PC-3 (cell line): ENCODE measurements at places on chromosomes 11 and 22. TPM values are rescaled to one million over a fixed set of nuclear protein-coding genes. Genes with fewer than 3 reads are reported as not detected.

GRCh38 chr11:120392793-120393192 is 56.6 kb downstream of the ARHGEF12 start:
- H3K36me3 ChIP-seq = no peaks in the 10 kb centered on the region
- H3K4me1 ChIP-seq = peaks cover 32% of the 10 kb centered on the region
- H3K4me3 ChIP-seq = no peak overlapping the region
- DNase-seq = peak; percentile 30
- no peak overlapping the region for H3K27ac ChIP-seq

DNA sequence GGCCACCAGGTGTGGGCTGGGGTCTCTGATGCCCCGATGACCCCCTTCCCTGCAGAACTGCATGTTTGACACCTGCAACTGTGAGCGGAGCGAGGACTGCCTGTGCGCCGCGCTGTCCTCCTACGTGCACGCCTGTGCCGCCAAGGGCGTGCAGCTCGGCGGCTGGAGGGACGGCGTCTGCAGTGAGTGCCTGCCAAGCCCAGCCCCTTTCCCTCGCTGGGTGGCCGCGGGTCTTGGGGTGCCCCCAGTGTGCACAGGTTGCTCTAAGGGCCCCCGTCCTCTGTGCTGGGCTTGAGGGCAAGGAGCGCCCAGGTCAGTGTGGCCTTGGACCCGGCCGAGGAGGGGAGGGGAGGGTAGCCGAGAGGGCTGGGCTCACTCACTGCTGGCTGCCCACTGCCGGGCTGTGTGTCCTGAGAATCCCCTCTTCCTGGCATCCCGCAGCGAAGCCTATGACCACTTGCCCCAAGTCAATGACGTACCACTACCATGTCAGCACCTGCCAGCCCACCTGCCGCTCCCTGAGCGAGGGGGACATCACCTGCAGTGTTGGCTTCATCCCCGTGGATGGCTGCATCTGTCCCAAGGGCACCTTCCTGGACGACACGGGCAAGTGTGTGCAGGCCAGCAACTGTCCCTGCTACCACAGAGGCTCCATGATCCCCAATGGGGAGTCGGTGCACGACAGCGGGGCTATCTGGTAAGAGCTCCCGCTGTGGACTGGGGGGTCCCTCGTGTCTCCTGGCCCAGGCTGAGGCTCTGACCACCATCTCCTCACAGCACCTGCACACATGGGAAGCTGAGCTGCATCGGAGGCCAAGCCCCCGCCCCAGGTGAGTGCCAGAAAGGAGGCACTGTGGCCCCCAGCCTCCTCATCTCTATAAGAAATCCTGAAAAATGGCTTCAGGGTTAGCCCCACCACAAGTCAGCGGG is 17.0 kb downstream of the MUC5AC start:
- no peaks in the 10 kb centered on the region for H3K4me1 ChIP-seq
- no peak overlapping the region for H3K27ac ChIP-seq
- H3K27me3 ChIP-seq = no peaks in the 10 kb centered on the region
- DNase-seq = no peak
- no peaks in the 10 kb centered on the region for H3K36me3 ChIP-seq

DNA sequence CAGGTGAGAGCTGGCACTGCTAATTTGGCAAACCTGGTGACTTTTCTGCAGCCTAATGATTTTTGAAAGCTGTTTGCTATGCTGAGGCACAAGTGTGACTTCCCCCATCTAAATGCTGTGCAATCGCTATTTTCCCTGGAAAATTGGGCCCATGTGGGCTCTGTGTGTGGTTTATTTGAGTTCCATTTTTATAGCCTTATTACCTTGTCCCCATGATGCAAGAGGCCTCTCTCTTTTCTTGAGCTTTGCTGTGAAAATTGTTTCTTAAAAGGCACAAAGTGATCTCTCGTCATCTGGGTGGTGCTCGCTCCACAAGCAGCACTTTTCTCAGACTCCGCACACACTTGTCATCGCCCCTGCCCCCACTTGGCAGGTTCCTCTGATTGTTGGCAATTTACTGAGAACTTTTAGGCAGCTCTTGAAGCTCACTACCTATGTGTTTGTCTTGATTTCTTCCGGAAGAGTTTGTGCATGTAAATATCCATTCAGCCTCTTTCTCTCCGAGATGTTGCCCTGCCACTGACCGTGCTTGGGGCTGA is 24.9 kb downstream of the BMAL1 start:
- no peaks in the 10 kb centered on the region for H3K27me3 ChIP-seq
- H3K27ac ChIP-seq = no peak overlapping the region
- H3K4me1 ChIP-seq = no peaks in the 10 kb centered on the region

CATSPERZ gene
- total RNA-seq = 9.2 and 11.2 TPM in 2 replicates

DNA sequence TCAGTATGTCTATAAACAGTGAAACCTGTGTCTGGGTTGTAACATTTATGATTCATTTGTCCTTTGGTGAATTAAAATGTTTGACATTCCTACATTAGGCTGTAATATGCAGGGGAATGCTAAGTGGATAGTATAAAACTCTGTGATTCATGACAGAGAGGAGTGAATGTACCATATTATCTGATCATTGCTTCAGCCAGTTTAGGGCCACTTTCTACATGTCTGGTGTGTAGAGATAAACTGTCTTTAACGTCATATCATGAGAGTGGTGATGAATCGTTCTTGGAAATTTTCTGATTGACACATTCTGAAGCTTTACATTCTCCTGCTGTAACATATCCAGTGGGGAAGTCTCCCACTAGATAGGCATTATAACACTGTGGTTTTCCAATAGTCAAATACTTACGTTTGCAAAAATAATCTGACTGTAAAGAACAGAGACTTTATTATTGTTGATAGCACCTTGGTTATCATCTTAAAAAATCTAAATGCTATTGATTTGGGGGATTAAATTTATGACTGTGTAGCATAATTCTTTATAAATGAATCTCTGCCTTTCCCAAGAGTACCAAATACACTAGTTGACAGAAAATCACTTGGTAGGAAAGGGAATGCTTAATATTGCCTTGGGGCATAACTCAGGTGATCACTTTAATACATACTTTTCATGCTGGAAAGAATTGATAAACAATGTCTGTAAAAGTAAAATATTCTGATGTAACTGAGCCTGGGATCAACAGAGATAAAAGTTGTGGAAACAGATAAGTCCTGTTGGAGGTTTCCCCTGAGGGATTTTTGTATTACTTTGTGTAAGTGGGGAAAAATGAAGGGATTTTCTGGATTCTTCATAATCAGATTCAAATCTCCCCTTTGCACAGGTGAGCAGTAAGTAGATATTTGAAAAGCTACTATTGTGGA is 427.9 kb downstream of the JRKL start:
- H3K27me3 ChIP-seq = 0 out of 2 replicates have a peak, but pooled peaks cover 6% of the 10 kb centered on the region
- H3K36me3 ChIP-seq = no peaks in the 10 kb centered on the region
- H3K4me1 ChIP-seq = no peaks in the 10 kb centered on the region
- DNase-seq = peak; percentile 44
- no peak overlapping the region for H3K4me3 ChIP-seq
- no peak overlapping the region for H3K27ac ChIP-seq
